Left colon (tissue), 2 donors: ENCODE measurements at places on chromosomes 2 and 18. TPM values are rescaled to one million over a fixed set of nuclear protein-coding genes. Genes with fewer than 3 reads are reported as not detected.

SMYD1 gene
- total RNA-seq: 0.45 TPM

SLC4A5 gene
- 1.4 TPM for total RNA-seq

ZC3H8 gene
- total RNA-seq: 5.1 TPM

GNAL gene
- 1.5 TPM for total RNA-seq

RIT2 gene
- total RNA-seq: not detected

CHPF gene
- total RNA-seq: 37.2 TPM

EGR4 gene
- total RNA-seq: not detected
